ENCODE measurements at places on chromosomes 2 and 18. TPM values are rescaled to one million over a fixed set of nuclear protein-coding genes. Genes with fewer than 3 reads are reported as not detected.
A peak's percentile ranks its signal among the peaks of the same experiment; 100 is the strongest.

The REG3G gene
- total RNA-seq = not detected

The GREB1L gene
- 0.24 TPM for total RNA-seq

The FARSB gene
- 59.4 TPM for total RNA-seq

- no peak for DNase-seq
These were observed 51.6 kb downstream of the SPP2 start for GRCh38 chr2:234102112-234102511.

- DNase-seq = no peak
These were observed 42.0 kb downstream of the AFTPH start for GRCh38 chr2:64565949-64566710.

GRCh38 chr2:10477443-10478297, 29.5 kb upstream of the ODC1 start:
- no peak for DNase-seq

DNA sequence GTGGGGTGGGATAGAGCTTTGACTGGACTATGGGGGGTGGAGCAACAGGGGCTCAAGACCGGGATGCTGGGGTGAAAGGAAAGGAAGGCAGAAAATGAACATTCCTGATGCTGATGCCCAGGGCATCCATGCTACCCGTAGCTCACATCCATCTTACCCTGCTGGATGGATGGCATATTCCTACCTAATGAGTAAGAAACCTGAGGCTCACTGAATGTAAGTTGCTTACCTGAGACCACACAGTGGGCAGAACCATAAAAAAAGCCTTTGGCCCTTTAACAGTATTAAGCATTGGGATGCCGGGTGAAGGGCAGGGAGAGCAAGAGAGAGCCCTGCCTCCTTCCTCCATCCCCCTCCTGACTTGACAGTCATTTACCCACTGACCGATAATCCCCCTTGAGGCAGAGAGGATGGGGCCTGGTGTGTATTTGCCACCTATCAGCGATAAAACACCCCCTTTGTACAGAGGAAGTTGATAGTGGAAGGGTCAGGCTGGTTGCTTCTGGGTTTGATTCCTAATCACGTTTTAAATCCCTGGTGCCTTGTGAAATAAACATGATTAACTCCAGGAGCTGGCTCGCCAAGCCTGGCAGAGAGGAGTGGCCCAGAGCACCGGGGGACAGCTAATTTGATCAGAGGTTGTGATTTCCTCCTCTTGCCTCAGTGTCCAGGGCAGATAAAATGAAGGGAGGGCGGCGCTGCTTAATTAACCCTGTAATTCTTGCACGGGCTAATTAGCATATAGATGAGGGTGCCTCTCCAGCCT, 105.9 kb upstream of the HS6ST1 start:
- DNase-seq = no peak

DNA sequence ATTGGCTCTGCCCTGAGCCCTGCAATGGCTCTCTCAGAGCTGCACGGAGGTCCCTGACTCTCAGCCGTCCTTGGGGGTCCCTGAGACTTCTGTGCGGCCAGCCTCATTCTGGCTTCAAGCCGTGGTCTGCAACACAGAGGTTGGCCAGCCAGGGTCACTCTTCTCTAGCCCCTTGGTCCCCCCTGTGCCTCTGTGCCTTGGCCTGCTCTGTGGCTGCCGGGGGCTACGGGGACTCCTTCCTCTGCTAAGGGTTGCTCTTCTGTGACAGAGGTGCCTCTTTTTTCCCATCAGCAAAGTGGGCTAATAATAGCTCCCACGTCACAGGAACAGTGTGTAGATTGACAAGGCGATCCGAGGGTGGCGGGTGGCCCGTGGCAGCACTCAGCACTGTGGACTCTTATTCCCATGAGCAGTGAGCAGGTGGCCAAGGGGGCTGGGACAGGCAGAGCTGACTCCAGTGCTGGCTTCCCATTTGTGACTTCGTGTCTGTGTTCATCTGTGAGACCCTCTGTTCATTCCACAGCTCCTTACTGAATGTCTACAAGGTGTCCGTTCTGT, 19.4 kb downstream of the INHBB start:
- no peak for DNase-seq

GRCh38 chr2:192029089-192029488, 165.6 kb downstream of the TMEFF2 start:
- peak; percentile 51 for DNase-seq

DNA sequence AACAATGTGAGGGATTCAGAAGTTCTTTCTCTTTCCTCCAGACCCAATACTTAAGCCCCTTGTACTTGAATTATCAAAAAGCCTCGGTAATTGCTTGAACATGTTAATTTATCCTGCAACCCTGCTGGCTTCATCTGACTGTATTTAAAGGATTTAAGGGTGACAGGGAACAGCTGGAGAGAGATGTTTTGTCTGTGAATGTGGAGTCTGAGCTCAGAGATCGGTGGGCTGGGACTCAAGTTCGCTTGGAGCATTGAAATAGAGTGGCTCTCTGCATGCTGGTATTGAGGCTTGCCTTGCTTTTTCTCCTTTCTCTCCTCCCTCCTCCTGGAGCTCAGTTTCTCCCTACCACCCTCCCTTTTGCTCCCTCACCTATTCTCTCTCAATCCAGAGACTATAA, 73.6 kb downstream of the BOD1L2 start:
- no peak for DNase-seq

- peak; percentile 27 for DNase-seq
These were observed 24.5 kb upstream of the SPRED2 start for GRCh38 chr2:65456886-65457285.

- no peak for DNase-seq
These were observed 75.6 kb upstream of the ID2 start for GRCh38 chr2:8606226-8606625.

DNA sequence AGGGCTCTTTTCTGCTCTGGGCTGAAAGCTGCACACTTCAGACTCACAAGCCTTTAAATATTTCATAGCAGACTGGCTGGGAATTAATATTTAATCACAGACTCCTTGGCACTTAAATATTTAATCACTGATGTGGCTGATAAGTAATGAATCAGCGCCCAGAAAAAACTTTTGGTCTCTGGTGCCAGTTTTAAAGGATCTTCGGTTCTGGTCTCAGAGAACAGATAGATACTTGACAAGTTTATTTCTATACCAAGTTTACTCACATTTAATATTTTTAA, 201.2 kb downstream of the MYCN start:
- no peak for DNase-seq

DNA sequence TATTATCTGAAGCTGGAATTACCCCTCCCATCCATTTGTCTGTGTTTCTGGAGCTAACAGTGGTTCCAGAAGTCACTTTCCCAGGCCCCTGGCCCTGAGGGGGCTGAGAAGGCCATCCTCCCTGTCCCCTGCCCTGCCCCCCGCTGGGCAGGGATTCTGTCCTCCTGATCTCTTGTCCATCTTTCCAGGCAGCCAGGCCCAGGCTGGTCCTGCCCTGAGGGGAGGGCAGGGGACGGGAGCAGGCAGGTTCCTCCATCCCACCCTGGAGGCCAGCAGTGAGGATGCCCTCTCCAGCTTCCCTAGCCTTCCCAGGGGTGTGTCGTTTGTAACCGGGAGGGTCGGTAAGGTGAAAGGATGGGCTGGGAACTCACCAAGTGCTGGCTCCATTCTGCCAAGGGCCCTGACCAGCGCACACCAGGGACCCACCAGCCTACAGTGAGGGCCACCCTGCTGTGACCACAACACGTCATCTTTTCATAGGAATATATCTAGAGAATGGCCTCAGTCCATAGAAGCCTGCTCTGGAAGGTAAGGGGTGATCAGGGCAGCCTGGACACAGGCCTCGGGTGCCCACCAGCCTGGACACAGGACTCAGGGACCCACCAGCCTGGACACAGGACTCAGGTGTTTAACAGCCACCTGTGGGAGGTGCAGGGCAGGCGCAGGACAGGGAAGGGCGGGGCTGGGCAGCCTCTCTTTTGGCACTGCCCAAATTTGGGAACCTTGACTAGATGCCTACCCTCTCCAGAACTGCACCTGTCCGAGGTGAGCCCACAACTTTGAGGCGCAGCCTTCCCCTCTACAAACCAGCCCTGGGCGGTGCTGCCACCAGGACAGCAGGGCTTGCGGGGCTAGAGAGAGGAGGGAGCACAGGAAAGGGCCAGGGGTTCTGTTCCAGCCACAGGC, 35.8 kb upstream of the GPC1 start:
- DNase-seq = no peak

Measured in RPMI7951 (cell line).